Prostate gland (tissue), 2 donors: ENCODE measurements at places on chromosomes 4 and X. TPM values are rescaled to one million over a fixed set of nuclear protein-coding genes. Genes with fewer than 3 reads are reported as not detected.

GRCh38 chrX:103780336-103781061 lies 3.9 kb downstream of the PLP1 start:
- no peak for DNase-seq

- DNase-seq = no peak
Measured at GRCh38 chr4:93710847-93711430, 117.6 kb upstream of the ATOH1 start.

DNA sequence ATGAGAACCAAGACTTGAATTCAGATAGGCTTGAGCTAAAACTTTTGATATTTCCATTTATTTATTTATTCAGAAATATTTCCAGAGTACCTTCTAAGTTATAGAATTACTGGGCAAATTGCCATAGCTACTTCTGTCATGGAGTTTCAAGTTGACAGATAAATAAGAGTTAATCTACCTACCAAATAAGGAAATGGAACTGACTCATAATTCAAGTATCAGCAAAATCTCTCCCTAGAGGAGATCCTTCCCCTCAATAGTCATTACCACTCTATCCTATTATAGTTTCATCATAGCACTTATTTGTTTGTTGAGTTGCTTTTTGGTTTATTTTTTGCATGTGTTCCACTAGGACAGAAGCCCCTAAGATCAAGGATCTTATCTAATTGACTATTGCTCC lies 48.8 kb upstream of the CCSER1 start:
- no peak for DNase-seq

GRCh38 chr4:83780053-83780733 lies 244.3 kb downstream of the GPAT3 start:
- no peak for DNase-seq

DNA sequence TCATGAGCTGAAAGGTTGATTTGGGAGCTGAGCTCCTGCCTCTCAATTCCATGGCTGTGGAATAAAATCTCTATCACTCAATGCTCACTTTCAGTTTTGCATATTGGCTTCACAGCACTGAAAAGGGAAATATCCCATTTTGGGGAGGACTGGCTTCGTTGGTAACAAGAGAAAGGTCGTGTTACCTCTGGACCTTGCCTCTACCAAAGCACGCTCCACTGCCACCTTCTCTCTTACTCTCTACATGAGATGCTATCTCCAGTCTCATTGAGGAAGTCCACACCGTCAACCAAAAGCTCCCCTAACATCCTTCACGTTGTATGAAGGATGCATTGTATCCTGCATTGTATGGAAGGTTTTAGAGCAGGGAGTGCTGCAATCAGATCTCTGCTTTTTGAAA lies 195.0 kb upstream of the LDB2 start:
- DNase-seq = no peak

GRCh38 chrX:856566-857290 lies 226.1 kb downstream of the SHOX start:
- DNase-seq = no peak

GRCh38 chrX:126770179-126770578 lies 49.4 kb upstream of the PRR32 start:
- DNase-seq = no peak

GRCh38 chr4:56055027-56055977 lies 106.6 kb downstream of the CEP135 start:
- no peak for DNase-seq

DNA sequence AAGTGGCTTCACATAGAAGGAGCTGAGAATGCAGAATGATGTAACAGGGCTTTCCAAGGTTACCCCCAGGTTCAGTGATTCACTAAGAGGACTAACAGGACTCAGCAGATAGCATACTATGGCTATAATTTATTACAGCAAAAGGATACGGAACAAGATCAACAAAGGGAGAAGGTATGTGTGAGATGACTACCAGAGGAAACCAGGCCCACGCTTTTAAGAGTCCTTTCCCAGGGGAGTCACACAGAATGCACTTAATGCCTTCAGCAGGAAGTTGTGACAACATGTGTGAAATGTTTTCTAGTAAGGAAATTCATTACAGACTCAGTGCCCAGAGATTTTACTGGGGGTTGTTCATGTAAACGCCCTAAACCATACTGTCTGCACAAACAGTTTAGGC lies 373.6 kb upstream of the MAGEB2 start:
- no peak for DNase-seq

GRCh38 chr4:93855926-93856325 lies 27.4 kb downstream of the ATOH1 start:
- no peak for DNase-seq

Gene ZC4H2
- total RNA-seq = 16.7 TPM

Gene TCEAL7
- 1.4 TPM for total RNA-seq

Gene OTUD6A
- total RNA-seq = not detected

Gene DCHS2
- 1.8 TPM for total RNA-seq
